NCI-H524 treated with DMSO at 0.1 percent for 48 hours (cell line): ENCODE measurements at places on chromosomes 2 and 18.
A peak's percentile ranks its signal among the peaks of the same experiment; 100 is the strongest.

DNA sequence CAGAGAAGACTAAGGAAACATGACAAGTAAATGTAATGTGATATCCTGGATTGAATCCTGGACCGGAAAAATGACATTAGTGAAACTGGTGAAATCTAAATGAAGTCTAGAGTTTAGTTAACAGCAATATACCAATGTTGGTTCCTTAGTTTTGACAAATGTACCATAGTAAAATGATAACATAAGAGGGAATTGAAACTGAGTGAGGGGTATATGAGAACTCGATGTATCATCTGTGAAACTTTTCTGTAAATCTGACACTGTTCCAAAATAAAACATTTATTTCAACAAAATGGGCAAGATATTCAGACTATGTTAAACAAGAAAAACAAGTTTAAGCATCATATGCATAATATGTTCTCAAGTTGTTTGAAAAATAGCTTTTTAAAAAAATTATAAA, 63.8 kb downstream of the OLA1 start:
- DNase-seq: no peak

- no peak for DNase-seq
Observed at GRCh38 chr2:227025510-227025909, 138.5 kb downstream of the COL4A4 start.

GRCh38 chr18:56789004-56789888, 138.1 kb downstream of the WDR7 start:
- DNase-seq: no peak

GRCh38 chr2:145591109-145591809, 1071.3 kb upstream of the ZEB2 start:
- no peak for DNase-seq

- DNase-seq: no peak
Observed at GRCh38 chr18:58213440-58213839, 169.4 kb downstream of the NEDD4L start.

DNA sequence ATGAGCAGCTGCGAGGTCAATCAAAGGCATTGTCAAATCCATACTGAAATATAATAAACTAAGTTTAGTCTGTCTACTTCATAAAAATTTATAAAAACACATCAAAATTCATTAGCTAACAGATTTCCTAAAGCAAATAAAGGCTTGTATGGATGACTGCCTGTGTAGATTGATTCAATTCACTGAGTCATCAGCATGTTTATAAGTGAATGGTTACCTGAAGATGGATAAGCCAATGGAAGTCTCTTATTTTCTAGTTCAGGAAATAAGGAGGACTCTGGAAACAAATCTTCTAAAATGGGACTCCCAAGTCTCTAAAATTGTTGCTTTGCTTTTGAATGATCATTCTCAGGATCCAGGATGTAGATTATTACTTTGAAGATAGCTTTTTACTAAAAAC, 57.0 kb upstream of the HNRNPA3 start:
- no peak for DNase-seq

GRCh38 chr2:158413581-158413980, 43.0 kb downstream of the CCDC148 start:
- DNase-seq: no peak

GRCh38 chr2:205705511-205706349, 23.4 kb downstream of the NRP2 start:
- no peak for DNase-seq

- no peak for DNase-seq
Observed at GRCh38 chr18:48455555-48456478, 46.6 kb upstream of the ZBTB7C start.

DNA sequence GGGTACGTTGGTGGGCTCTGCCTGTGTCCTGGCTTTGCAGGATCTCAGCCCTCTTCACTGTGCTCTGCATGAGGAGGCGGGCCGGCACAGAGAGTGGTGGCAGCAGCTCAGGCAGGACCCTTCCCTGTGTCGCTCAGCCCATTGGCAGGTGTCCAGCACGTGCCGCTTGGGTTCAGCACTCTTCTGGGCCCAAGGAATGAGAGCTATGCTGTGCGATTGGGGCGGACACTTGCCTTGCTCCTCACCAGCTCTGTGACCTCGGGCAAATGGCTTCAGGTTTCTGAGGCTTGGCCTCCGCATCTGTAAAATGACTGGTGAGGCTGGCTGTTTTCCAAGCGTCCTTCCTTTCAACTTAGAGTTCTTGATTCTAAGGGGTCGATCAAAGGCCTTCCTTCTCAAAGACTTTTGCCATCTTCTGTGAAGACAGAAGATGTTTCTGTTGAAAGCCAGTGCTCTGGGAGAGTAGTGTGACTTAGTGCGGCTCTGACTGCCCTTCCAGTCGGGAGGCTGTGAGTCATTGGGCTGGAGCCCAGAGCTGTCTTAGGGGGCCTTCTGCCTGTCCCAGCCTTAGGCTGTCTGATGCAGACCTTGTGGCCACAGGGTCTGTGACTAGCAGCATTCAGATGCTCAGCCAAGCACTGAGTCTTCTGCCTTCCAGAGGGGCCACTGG, 35.6 kb downstream of the GLI2 start:
- no peak for DNase-seq

- no peak for DNase-seq
Observed at GRCh38 chr2:237682151-237682550, 54.8 kb downstream of the LRRFIP1 start.

GRCh38 chr2:88709181-88709631, 17.7 kb downstream of the RPIA start:
- no peak for DNase-seq

DNA sequence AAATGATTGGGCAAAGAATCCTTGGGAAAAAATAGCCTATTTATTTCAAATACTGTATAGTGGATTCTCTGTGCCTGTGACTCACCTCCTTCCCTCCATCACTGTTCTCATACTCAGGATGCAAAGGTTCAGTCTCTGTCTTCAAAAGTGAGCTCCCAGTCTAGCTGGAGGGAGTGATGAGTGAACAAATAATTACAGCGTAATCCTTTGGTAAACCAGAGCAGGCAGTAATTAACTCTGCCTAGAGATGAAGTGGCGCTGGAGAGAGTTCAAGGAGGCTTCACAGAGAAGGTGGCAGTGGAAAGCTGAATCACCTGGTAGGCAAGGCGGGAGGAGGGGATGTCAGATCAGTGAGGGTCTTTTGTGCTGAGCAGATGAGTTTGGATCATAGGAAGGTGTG, 6.5 kb downstream of the DGUOK start:
- peak; percentile 1 for DNase-seq

DNA sequence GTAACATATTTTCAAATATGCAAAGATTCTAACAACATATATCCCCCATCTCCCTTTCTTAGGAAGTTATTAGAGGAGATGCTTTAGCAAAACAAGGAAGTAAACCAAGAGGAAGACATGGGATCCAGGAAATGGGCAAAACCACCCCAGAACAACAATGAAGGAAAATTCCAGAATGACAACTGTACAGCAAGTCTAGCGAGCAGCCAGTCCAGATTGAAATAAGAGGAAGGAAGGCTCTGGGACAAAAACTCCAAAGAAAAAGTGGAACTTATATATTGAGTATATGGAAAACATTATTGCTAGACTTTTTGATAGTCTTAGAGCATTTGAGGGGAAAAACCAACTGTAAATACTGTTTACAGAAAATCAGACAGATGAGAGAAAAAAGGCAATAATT, 2.9 kb upstream of the ARPC2 start:
- no peak for DNase-seq

DNA sequence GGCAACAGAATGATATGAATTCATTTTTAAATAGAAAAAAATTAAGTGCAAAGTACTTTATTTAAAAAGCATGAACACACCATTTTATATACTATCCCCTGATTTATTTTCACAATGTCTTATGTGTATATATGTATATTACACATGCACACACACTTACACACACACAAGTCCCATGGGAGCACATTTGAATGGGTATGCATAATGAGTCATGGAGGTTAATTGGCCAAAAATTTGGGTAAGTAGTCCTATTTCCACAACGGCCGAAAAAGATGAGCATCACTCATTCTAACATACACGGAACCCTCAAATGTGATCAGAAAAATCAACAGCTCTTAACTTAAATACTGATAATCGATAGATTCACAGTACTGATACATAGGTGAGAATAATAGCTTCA, 97.4 kb upstream of the NABP1 start:
- DNase-seq: no peak

- no peak for DNase-seq
Observed at GRCh38 chr18:2536493-2536892, 34.8 kb downstream of the METTL4 start.

GRCh38 chr2:80335411-80335810, 30.9 kb upstream of the LRRTM1 start:
- no peak for DNase-seq

- no peak for DNase-seq
Observed at GRCh38 chr2:182891611-182892010, 25.2 kb upstream of the FRZB start.

DNA sequence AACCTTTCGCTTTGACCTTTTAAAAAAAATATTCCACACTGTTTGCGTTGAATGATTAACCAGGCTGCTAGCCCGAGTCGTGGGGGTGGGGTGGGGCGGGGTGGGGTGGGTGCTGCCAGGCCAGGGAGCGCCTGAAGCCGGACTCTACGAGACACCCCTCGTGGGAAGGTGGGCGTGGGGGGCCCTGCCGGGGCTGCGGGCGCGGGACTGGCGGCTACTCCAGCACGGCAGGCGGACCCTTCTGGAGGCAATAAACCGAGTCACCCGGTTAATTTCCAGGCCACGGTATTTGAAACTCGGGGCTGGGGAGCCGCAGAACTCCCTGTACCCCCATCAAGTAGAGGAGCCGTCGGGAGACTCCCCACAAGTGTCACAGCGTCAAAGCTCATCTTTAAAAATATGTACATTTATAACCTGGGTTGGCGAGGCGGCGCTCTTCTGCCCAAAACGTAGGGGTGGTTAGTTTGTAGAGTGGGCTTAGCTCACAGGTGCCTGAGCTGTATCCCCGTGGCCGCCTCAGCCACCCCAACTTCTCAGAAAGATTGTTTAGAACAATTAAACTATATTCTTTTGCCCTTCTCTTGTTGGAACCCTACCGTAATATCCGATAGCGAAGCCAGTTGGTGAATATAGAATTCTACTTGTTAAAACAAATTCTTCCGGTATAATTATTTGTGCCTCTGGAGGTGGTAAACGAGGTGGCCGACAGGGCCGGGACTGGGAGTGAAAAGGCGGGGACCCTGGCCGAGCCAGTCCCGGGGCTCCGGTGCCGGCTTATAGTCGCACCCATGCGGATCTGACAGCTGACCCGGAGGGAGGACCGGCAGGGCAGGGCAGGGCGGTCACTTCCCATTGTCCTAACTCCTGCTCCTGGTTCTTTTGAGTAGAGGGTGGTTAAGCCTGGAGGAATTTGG, 1.4 kb downstream of the B3GNT2 start:
- DNase-seq: no peak

DNA sequence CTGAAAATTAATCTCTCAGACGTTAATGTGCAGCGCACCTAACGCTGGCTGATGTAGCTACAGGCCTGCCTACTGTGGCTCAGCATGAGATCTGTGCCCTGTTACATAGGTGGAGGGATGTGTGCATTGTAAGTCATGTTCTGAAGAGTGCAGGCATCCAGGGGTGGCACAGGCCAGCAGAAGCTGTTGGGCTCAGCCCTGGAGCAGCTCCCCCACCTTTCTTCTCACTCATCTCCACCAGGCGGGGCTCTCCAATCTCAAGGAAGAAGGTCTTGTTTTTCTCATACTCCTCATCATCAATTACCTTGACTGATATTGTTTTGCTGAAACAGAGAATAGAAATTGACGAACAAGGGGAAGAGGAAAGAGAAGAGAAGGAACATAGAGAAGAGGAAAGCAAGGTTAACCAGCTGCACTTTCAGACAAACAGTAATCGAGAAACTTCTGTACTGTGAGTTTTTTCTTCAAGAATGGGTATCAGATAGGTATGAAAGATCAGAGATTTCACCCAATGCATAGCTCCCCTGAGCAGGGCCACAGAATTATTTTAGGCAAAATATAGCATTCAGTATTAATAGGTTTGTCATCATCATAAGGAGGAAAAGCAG, 273.6 kb downstream of the SLC8A1 start:
- DNase-seq: no peak

DNA sequence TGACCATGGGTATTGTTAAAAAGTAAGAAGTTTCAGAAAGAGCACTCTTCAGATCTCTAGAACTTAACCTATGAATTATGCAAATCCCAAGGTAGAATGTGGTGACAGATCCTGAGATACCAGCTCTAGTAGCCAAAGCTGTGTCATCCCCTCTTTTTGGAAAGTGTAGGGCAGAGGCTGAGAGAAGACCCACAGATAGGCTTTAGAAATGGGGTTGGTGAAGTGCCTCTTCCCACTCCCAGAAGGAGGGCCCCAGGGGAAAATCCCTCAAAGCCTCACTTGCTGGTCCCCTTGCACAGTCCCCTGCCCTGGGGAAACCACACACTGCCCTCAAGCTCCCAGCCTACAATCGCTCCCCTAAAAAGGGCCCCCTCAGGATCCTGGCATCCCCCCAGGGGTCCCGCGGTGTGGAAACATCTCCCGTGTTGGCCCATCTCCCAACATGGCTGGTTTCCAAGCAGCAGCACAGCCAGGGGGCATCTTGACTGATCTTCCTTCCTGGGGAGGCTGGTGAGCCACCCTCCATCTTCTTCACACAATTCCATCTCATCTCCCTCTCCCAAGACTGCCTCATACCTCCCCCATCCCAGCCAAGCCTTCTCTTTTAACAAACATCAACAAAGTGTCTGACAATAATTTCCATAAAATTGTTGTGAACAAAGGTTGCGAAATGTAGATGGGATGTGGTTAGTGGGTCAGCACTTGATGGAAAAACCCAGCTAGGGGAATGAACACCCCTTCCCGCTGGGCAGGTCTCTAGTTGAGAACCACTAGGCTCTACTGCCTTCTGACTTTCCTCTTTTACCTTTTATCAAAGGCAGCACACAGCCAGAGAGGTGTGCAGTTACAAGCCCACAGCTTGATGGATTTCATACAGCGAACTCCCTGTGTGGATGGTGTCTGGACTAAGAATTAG, 25.1 kb downstream of the MAL start:
- no peak for DNase-seq

GRCh38 chr2:216354306-216354705, 18.0 kb downstream of the MARCHF4 start:
- DNase-seq: no peak

DNA sequence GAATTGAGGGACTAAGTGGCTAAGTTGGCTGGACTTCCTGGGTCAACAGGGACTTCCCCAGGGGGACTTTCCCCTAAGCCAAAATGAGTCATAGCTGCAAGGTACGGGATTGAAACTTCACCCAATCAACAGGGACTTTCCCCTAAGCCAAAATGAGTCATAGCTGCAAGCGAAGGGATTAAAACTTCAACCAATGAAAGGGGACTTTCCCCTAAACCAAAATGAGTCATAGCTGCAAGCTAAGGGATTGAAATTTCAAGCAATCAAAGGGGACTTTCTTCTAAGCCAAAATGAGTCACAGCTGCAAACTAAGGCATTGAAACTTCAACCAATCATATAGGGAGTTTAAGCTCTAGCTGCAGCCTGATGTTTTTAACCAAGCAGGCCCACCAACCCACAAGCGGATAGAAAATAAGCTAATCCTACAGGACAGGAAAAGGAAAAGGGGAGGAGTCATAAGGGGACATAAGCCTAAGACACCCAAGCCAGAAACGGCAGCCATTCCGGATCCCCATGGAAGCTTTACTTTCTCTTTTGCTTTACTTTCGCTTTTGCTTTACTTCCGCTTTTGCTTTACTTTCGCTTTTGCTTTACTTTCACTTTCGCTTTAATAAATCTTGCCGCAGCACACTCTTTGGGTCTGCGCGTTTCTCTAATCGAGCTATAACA, 1375.4 kb upstream of the CELF4 start:
- no peak for DNase-seq

- DNase-seq: no peak
Observed at GRCh38 chr18:60082790-60083189, 183.0 kb downstream of the PMAIP1 start.

- no peak for DNase-seq
Observed at GRCh38 chr18:79938196-79938595, 13.3 kb downstream of the SLC66A2 start.
